Fibroblast of the aortic adventitia (primary cell): ENCODE measurements at places on chromosomes 13 and 19. TPM values are rescaled to one million over a fixed set of nuclear protein-coding genes. Genes with fewer than 3 reads are reported as not detected.

ACP5 gene
- 0.09 and 1.4 TPM in 2 replicates for total RNA-seq

POU2F2 gene
- 0.08 and 0.18 TPM in 2 replicates for total RNA-seq

RGCC gene
- total RNA-seq = 1.1 and 1.6 TPM in 2 replicates

TEX29 gene
- total RNA-seq = not detected in 2 replicates

ACER1 gene
- not detected in 2 replicates for total RNA-seq
